ENCODE measurements at places on chromosomes 7 and 10.
A peak's percentile ranks its signal among the peaks of the same experiment; 100 is the strongest.

DNA sequence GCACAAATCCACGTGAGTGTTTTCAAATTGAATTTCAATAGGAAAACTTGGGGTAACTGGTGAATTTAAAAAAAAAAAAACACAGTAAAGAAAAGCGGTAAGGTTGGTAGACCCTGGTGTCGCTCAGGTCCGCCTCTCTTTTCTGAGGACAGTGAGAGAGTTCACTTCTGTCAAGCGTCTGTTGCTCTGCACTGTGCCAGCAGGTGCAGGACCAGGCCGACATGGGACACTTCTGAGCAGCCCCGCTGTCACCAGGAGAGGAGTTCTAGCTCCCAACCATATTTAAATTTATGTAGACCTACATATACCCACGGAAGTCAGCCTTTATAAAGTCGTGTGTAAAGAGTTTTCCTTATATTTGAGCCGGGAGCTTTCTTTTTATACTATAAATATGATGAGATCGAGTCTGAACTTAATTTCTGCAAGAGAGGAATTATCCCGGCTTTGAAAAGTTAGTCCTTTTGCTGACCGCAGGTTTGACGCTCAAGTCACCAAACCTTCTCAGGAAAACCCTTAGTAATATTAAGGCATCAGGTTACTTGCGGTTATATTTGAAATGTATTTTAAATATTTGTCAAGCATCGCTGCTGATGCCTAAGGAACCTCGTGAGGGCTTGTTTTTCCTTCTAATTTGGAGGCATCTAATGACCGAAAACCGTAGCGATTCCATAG, 531 bp downstream of the IKZF1 start:
- no peak for DNase-seq

DNA sequence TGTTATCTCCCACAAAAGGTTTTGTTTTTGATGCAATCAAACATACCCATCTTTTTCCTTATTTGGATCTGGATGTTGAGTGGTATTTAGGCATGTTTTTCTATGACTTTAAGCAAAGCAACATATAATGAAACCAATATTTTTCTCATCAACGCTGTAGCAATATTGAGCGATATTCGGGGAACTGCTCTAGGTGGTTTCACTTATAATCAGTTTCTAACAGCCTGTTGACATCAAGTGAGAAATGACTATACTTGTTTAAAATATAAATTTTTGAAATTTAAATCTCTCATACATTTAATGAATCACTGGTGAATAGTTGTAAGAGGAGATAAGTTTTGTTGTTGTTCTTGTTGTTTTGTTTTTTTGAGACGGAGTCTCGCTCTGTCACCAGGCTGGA, 52.8 kb upstream of the CCAR1 start:
- DNase-seq: no peak

GRCh38 chr7:131042269-131043160, 285.2 kb upstream of the MKLN1 start:
- DNase-seq: no peak

DNA sequence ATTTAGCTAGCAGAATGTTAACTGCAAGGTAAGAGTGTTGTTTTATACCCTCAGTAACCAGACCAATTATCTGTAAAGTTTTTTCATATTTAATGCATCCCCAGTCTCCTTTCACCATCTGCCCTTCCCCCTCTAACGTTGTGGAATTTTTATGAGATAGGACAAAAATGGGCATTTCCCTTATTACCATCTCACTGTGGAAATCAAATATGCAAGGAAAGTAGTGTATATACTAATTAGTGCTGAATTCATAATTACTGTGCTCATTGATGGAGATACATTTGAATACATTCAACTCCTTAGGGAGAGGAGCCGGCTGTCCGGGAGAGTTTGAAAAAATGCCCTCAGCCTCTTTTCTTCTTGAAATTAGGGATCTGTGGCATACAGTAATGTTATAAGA, 423.4 kb upstream of the MGMT start:
- no peak for DNase-seq

DNA sequence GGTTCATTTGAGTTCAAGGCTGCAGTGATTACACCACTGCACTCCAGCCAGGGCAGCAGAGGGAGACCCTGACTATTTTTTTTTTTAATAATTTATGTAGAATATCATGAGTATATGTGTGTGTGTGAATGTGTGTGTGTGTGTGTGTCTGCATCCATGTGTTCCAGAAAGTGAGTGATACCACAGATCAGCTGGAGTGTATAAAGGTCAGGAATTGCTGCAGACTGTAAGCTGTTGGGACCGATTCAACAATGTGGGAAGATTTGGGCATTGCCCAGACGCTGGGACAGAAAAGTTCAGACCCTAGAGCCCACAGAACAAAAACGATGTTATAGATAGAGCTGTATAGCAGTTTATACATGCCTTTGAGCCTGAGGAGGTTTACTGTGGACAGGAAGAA, 435.6 kb downstream of the CCSER2 start:
- no peak for DNase-seq

GRCh38 chr7:7618410-7618809, 22.1 kb upstream of the UMAD1 start:
- DNase-seq: no peak

DNA sequence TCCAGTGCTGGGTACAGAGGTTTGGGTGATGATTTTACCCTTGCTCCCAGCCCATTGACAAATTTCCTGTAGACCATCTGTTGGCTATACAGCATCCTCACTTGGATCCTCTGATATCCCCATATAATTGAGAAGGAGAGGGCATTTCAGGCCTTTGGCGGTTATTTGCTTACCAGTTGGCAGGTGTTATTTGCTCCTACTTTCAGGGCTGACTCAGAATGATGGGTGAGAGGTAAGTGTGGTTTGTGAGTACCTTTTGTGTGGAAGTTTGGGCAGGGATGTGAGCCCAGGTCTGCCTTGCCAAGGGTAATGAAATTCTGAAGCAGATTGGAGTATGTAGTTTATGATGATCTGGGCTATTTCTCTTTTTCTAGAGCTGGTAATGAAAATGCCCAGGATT, 93.6 kb downstream of the LRMDA start:
- no peak for DNase-seq

DNA sequence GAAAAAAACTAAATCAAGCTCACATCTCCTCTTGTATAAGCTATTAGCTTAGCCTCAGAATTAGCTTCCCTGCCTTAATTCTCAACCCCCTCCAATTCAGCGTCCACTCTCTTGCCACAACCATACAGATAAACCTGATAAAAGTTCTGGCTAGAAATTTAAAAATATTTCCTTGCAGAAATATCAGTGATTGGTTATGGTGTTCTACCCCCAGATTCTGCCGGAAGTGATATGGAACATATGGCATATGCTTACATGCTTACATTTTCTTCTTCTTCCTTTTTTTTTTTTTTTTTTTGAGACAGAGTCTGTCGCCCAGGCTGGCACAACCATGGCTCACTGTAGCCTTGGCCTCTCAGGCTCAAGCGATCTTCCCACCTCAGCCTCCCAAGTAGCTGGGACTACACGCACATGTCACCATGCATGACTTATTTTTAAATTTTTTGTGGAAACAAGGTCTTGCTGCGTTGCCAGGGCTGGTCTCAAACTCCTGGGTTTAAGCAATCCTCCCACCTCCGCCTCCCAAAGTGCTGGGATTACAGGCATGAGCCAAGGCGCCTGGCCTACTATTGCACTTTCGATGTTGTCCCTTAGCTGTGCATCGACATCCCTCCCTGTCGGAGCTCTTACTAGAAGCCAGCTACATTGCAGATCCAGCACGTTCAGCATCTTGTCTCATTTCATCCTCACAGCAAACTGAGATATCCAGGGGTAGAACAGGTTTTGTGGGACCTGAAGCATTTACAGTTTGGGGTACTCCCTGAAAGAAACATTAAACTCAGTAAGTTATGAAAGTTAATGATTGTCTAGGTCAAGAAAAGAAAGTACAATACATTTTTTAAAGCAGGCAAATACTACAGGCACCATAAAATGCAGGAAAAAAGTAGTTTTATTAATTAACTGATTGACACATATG, 205.6 kb upstream of the TCF7L2 start:
- DNase-seq: no peak

- DNase-seq: no peak
Measured at GRCh38 chr10:17527514-17528146, 73.2 kb upstream of the ST8SIA6 start.

GRCh38 chr10:107083388-107084009, 81.0 kb downstream of the SORCS1 start:
- no peak for DNase-seq

DNA sequence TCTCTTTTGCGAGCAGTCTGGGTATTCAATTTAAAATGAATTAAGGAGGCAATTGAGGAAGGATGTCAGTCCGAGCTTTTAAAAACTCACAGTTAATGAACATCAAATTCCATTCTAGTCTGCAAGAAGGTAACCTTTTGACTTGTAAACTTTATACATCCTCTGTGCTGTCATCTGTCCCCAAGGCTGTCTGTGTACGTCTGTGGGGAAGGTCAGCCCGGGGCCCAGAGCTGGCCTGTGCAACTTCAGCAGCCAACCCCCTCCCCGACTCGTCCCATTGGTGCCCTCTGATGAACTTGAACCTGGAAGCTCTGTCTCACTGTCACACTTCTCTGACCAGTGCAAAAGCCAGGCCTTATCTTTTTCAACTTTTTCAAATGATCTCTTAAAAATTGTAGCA, 80.3 kb downstream of the CCDC3 start:
- no peak for DNase-seq

- DNase-seq: no peak
Measured at GRCh38 chr7:13713092-13713491, 276.4 kb downstream of the ETV1 start.

- no peak for DNase-seq
Measured at GRCh38 chr10:482848-483247, 206.6 kb downstream of the DIP2C start.

DNA sequence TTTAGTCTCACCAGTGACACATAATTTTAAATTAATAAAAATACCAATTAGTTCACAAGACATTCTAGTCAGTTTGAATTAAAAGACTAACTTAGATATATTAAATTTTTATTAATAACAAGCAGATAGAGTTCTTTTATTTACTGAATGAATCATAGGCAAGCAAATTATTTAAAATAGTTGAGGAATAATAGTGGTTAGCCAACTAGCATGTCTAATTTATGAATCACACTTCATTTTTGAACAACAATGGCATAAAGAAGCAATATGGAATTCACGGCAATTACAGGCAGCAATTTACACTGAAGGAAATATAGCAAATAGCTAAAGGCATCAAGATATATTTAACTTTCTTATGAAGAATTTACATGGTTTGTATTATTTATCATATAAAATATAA, 187.0 kb upstream of the SLC26A5 start:
- no peak for DNase-seq

GRCh38 chr7:123791001-123791400, 42.2 kb upstream of the WASL start:
- DNase-seq: no peak

- no peak for DNase-seq
Measured at GRCh38 chr7:106257752-106258151, 27.0 kb downstream of the NAMPT start.

- DNase-seq: no peak
Measured at GRCh38 chr10:85611746-85612377, 754.7 kb downstream of the GRID1 start.

GRCh38 chr10:13684252-13684791, 97.6 kb downstream of the PRPF18 start:
- DNase-seq: no peak

- no peak for DNase-seq
Measured at GRCh38 chr10:129949891-129950291, 14.2 kb downstream of the EBF3 start.

DNA sequence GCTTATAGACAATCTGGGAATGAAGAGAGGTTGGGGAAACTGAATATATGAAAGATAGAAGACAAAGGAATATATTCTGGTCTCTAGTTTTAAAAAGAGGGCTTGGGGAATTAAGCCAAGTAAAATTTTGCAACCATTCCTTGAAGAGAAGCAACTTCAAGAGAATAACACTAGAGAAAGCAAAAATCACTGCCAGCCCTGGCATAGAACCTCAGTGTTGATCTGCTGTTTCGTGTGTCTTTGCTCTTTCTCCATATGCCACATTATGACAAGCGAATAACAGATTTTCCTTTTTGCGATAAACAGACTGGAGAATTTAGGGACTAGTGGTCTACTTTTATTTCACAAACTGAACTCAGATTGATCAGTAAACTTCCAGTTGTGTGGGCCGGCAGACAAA, 132.7 kb downstream of the XPNPEP1 start:
- no peak for DNase-seq

GRCh38 chr7:13286916-13287315, 599.5 kb downstream of the ARL4A start:
- DNase-seq: no peak

GRCh38 chr7:74365322-74366022, 76.3 kb downstream of the CLIP2 start:
- no peak for DNase-seq

- DNase-seq: no peak
Measured at GRCh38 chr10:1054684-1055083, 1.5 kb upstream of the WDR37 start.

DNA sequence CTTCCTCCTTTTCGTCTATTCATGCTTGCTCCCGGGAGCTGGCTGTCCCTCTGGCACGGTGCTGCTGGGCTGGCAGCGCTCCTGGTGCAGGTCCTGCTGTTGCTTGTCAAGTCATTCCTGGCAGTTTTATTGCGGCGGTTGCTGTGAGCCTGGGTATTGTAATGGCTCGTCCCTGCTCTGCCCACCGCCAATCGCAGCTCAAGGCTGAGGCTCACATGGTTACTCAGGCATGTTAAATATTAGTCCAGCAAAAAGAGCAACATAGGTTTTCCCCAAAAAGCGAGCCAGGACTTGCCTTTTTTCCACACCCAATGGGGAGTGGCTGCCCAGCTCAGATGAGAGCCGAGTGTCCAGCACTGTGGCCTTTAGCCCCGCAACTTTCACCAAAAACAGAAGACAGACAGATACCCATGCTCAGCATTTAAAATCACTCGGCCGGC, 492.9 kb upstream of the FOXK1 start:
- DNase-seq: peak; percentile 65

DNA sequence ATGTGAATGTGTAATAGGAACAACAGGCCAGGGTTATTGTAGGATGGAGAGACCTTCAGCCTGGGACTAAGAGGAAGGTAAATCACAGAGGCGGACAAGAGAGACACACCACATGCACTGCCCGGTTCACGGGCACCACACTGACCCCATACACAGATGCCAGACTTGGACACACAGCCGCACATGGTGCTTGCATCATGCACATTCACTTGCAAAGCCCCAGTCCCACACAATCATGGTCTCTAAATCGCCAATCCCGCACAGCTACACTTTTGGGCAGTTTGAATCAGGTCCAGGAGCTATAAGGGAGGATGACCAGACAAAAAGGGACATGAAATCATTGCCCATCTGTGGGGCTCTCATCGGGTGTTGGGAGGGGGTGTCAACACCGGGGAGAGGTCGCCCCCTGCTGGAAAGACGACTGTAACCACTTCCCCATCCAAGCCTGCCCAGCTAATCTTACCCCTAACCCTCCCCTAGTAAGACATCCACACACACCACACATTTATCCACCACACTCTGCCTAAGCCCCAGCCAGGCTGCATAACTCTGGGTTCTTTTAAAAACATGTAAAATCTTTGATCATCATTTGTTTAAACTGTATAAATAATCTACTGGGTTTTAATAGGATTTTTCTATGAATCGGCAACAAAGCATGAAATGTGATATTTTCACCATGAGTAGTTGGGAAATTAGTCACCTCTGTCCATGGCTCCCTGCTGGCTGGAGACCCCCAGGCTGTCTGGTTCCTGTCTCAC, 40.5 kb upstream of the SLF2 start:
- peak; percentile 17 for DNase-seq

Measured in NCI-H526 treated with DMSO at 0.1 percent for 48 hours (cell line).